AG04449 (cell line): ENCODE measurements at places on chromosomes 6 and 20.

DNA sequence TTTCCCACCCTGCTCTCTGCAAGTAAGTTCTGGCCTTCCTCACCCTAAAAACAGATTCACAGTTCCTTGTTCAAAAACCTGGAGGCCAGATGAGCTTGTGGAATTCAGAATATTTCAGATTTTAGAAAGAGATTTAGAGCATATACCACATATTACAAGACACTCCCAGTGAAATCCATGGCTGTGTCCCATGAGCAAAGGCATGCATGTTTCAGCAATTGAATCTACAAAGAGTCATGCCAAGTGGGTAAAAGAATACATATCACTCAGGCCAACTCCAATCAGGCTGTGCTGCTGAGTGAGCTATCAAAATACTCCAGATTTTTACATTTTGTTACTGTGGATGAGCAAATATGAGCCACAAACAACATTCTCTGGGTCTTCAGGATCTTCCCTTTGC lies 10.2 kb upstream of the NEDD9 start:
- DNase-seq, result no peak

DNA sequence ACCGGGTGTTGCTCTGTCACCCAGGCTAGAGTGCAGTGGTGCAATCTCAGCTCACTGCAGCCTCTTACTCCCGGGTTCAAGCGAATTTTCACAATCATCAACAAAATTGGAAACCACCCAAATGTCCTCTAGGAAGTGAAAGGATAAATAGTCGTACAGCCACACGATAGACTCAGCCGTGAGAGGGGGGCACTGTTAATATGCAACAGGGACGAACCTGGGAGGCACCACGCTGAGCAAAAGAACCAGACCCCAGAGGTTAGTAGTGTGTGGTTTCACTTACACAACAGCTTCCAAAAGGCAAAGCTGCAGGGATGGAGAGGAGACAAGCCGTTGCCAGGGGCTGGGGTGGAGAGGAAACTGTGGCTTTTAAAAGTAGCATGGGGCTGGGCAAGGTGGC lies 30.1 kb upstream of the NTSR1 start:
- no peak for DNase-seq

- DNase-seq, result peak; percentile 5
Observed at GRCh38 chr6:46510651-46511050, 19.4 kb upstream of the RCAN2 start.

GRCh38 chr6:85403331-85404015 lies 46.4 kb upstream of the NT5E start:
- peak; percentile 85 for DNase-seq
